Fibroblast of the conjunctiva (primary cell): ENCODE measurements at places on chromosomes 2 and 18.

DNA sequence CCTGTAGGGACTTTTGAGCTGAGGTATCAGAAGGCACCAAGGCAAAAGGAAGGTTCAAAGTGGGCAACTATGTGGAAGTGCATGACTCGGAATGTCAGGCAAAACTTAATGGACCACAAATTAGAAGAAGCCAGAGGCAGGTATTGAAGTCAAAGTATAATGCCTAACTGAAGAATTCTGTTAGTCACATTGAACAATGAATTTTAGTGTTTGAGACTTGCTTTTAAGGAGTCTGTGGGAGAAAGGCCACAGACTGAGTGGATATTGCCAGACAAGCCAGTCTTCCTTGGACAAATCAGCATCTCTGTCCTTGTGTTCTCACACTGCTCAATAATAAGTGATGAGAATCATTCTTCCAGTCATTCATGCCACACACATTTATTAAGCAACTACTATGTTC is 498.9 kb downstream of the STK39 start:
- no peak for DNase-seq

DNA sequence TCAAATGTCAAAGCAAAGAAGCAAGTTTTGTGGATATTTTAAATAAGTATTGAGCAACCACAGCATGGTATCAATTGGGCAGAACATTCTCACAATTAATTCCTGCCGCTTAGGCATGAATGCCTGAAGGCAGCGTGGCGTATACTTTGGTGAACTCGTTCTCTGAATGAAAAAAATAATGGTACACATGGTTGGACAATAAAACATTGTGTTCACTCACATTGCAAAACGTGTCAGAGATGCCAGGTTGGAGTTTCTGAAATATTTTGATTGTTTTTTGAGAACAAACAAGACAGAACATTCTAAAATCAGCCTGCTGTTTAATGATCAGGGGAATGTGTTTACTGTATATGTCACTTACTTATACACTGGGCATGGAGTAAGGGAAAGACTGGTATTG is 254.2 kb downstream of the CDH2 start:
- DNase-seq: no peak

- DNase-seq: no peak
Measured at GRCh38 chr2:6228251-6228650, 536.1 kb downstream of the SOX11 start.

DNA sequence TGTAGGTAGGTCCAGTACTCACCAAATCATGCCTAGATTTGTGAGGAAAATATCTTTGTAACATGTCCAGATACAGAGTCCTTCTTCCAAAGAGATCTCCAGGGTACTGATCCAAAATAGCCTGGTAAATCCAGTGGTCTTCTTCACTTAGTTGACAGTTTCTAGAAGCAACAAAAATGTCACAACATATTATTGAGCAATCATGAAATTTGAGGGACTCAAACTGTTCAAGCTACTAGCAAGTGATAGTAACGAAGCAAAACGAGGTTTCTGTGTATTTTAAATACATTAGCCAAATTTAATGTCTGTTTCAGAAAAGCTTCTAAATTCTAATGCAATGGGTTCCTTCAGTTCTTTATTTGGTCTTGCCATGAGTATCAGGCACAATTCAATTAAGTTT is 142.8 kb downstream of the CCDC148 start:
- no peak for DNase-seq

GRCh38 chr2:222311978-222312738 is 13.4 kb upstream of the PAX3 start:
- DNase-seq: no peak
